ENCODE measurements at places on chromosomes 7 and 10. TPM values are rescaled to one million over a fixed set of nuclear protein-coding genes. Genes with fewer than 3 reads are reported as not detected.

The DPP6 gene
- polyA plus RNA-seq = not detected

The ARHGAP21 gene
- 0.43 TPM for polyA plus RNA-seq

The GIMAP4 gene
- polyA plus RNA-seq = 158 TPM

The MKI67 gene
- not detected for polyA plus RNA-seq

The FAM25C gene
- not detected for polyA plus RNA-seq

The CYP26C1 gene
- polyA plus RNA-seq = 0.12 TPM

- H3K4me1 ChIP-seq = no peaks in the 10 kb centered on the region
- H3K27me3 ChIP-seq = no peaks in the 10 kb centered on the region
- H3K4me3 ChIP-seq = no peak overlapping the region
- DNase-seq = no peak
- no peak overlapping the region for H3K27ac ChIP-seq
These were observed 694.5 kb downstream of the LRMDA start for GRCh38 chr10:76125900-76126299.

DNA sequence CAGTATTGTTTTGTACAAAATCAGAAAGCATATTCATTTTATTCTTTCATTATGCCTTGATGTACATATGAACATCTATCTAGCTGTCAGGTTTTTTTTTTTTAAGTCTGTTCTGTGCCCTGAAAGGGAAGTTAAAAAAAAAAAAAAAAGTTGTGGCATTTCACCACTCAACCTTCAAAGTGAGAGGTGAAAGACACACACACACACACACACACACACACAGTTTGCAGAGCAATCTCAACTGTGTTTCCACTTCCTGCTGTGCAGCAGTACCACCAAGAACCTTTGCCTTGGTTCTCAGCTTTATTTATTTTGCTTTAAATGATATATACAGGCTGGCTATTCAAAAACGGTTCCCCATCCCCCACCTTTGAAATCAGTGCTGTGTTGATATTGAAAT, 955.6 kb downstream of the GATA3 start:
- H3K4me1 ChIP-seq = peaks cover 7% of the 10 kb centered on the region
- peak; percentile 41 for DNase-seq
- no peaks in the 10 kb centered on the region for H3K27me3 ChIP-seq
- no peak overlapping the region for H3K4me3 ChIP-seq

- no peaks in the 10 kb centered on the region for H3K36me3 ChIP-seq
- H3K27me3 ChIP-seq = peaks cover 3% of the 10 kb centered on the region
- H3K4me1 ChIP-seq = no peaks in the 10 kb centered on the region
- no peak overlapping the region for H3K27ac ChIP-seq
- no peak overlapping the region for H3K4me3 ChIP-seq
- no peak for DNase-seq
These were observed 11.0 kb downstream of the MAT1A start for GRCh38 chr10:80278480-80278879.

GRCh38 chr10:99394761-99395386, 35.5 kb downstream of the GOT1 start:
- peaks cover 1% of the 10 kb centered on the region for H3K27me3 ChIP-seq
- H3K36me3 ChIP-seq = no peaks in the 10 kb centered on the region
- peak overlapping the region; percentile 37 for H3K27ac ChIP-seq

DNA sequence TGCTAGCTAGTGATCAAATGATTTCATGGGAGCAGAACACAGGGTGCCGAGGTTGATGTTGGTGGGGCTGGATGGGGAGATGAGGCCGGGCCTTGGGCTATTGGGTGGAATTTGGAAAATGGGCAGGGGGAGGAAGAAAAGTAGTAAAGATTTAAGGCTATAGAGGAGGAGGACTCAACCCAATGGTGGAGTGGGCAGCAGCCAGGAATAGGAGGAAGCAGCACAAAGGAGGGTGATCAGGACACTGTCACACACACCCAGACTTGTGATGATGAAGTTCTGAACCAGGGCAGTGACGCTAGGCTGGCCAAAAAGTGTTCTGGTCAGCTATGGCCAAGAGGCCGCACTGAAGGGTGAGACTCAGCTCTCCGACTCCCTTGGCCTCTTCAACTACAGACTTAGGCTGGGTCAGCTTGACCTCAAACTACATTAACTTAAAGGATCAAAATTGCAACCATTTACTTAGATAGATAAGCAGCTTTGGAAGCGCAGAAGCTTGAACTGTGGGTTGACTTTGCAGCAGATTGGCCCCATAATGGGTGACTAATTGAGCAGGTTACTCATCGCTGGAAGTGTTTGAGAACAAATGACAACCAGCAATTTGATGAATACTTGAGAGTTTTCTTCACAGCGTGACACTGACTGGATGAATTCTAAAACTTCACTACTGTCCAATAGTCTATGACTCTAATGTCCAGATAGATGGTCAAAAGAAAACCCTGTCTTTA, 29.4 kb upstream of the GPR26 start:
- no peak for DNase-seq
- no peak overlapping the region for H3K4me3 ChIP-seq
- no peak overlapping the region for H3K27ac ChIP-seq
- no peaks in the 10 kb centered on the region for H3K4me1 ChIP-seq

GRCh38 chr7:4645246-4645645, 36.8 kb upstream of the FOXK1 start:
- no peaks in the 10 kb centered on the region for H3K36me3 ChIP-seq
- no peak overlapping the region for H3K4me3 ChIP-seq
- peaks cover 18% of the 10 kb centered on the region for H3K27me3 ChIP-seq
- DNase-seq = no peak

- no peaks in the 10 kb centered on the region for H3K27me3 ChIP-seq
- H3K27ac ChIP-seq = peak overlapping the region; percentile 6
- no peaks in the 10 kb centered on the region for H3K4me1 ChIP-seq
- H3K4me3 ChIP-seq = no peak overlapping the region
These were observed 57.5 kb downstream of the KLHDC10 start for GRCh38 chr7:130127821-130128317.

- H3K36me3 ChIP-seq = no peaks in the 10 kb centered on the region
- H3K27ac ChIP-seq = no peak overlapping the region
- H3K4me1 ChIP-seq = no peaks in the 10 kb centered on the region
- no peak overlapping the region for H3K4me3 ChIP-seq
These were observed 1149.5 kb upstream of the POT1 start for GRCh38 chr7:126079151-126079550.

DNA sequence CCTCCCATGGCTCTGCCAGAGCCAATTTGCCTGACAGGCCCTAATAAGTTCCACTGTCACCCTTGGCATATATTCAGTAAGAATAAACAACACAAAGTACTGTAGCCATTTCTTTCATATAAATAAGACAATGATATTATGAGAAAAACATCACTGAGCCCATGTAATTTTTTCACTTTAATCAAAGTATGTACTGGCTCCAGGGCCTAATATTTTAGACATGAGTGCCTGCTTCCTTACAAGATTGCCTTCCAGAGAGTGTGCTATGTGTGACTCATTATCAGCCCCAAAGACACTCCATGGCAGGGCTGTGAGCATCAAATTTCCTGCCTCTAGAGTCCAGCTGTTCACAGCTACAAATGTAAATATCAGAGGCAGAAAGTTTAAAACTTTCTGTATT, 297.6 kb downstream of the LHFPL3 start:
- H3K36me3 ChIP-seq = no peaks in the 10 kb centered on the region
- no peak overlapping the region for H3K4me3 ChIP-seq
- H3K4me1 ChIP-seq = no peaks in the 10 kb centered on the region

GRCh38 chr7:77903597-77903996, 105.0 kb downstream of the PHTF2 start:
- H3K27me3 ChIP-seq = no peaks in the 10 kb centered on the region
- H3K4me1 ChIP-seq = peaks cover 12% of the 10 kb centered on the region
- no peak for DNase-seq
- H3K27ac ChIP-seq = no peak overlapping the region

GRCh38 chr7:155807065-155807671, 5.1 kb downstream of the SHH start:
- H3K4me1 ChIP-seq = no peaks in the 10 kb centered on the region
- peaks cover 20% of the 10 kb centered on the region for H3K27me3 ChIP-seq
- H3K27ac ChIP-seq = no peak overlapping the region
- H3K36me3 ChIP-seq = no peaks in the 10 kb centered on the region
- no peak for DNase-seq

- DNase-seq = no peak
- no peaks in the 10 kb centered on the region for H3K36me3 ChIP-seq
- H3K4me1 ChIP-seq = no peaks in the 10 kb centered on the region
- no peak overlapping the region for H3K27ac ChIP-seq
- no peak overlapping the region for H3K4me3 ChIP-seq
- peaks cover 6% of the 10 kb centered on the region for H3K27me3 ChIP-seq
These were observed 131.9 kb downstream of the KCNMA1 start for GRCh38 chr10:77505431-77506334.

DNA sequence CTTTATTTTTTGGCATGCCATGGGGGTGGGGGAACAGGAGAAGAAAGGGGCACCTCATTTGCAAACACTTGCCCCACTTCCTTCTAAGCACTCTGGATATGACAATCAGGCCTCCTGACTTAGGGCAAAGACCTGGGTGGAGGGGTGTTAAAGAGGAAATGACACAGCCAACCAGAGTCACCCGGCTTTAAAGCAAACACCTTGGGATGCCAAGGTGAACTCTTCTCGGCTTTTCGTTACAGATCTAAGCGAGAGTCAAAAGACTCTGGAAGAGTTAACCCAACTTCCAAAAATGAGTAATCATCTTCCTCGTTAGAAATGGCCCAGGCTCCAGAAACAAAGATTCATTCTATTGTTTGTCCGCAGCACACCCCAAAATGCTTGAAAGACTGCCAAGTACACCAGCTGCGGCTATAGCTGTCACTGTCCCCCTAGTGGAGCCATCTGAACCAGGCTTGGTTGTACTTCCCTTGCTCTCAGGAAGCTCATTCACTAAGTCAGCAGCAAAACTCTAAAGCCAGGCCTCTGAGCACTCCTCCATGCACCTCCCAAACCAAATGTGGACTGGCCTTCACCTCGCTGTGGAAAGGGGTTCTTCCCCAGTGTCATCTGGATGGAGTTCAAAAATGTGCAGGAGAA, 24.8 kb downstream of the FAM53B start:
- peak overlapping the region; percentile 96 for H3K27ac ChIP-seq
- peak; percentile 85 for DNase-seq
- peaks cover 3% of the 10 kb centered on the region for H3K36me3 ChIP-seq
- peak overlapping the region; percentile 56 for H3K4me3 ChIP-seq
- H3K4me1 ChIP-seq = peaks cover 99% of the 10 kb centered on the region

DNA sequence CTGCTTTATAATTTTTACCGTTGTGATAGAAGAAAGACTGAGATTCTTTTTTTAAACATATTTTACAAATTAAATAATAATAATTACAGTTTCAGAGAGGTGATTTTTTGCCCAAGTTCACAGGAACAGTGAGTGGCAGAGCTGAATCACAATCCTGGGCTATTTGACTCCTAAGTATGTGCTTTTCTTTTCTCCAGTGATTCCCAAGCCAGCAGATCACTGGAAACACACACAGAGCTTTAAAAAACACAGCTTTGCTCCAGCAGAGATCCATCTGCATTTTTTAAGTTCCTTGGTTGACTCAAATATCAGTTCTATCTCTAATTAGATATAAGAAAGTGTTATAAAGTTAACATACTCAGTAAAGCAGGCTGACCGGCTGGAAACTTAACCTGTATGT, 69.0 kb downstream of the AHR start:
- no peak overlapping the region for H3K4me3 ChIP-seq
- no peak overlapping the region for H3K27ac ChIP-seq
- DNase-seq = no peak
- H3K27me3 ChIP-seq = no peaks in the 10 kb centered on the region
- no peaks in the 10 kb centered on the region for H3K36me3 ChIP-seq

- no peak overlapping the region for H3K27ac ChIP-seq
- no peak overlapping the region for H3K4me3 ChIP-seq
- DNase-seq = no peak
- H3K36me3 ChIP-seq = no peaks in the 10 kb centered on the region
- H3K4me1 ChIP-seq = no peaks in the 10 kb centered on the region
These were observed 7.5 kb downstream of the FGFR2 start for GRCh38 chr10:121590772-121591171.

DNA sequence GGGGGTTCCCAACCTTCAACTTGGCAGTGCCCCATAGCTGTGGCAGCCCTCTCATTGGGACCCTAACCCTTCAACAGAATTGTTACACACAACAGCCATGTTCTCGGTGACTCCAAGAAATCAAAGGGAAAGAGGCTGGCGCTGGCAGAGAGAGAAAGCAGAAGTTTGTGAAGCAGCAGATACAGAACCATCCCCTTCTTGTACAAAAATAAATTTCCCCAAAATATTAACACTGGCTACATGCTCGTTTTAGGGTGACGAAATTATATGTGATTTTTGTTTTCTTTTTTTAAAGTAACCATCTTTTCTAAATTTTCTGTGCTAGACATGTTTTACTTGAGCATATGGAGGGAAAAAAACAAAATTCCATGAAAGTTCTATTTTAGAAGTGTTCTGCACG, 45.2 kb upstream of the SAMD8 start:
- H3K27me3 ChIP-seq = no peaks in the 10 kb centered on the region
- no peak overlapping the region for H3K4me3 ChIP-seq
- no peak for DNase-seq
- H3K4me1 ChIP-seq = no peaks in the 10 kb centered on the region

GRCh38 chr7:128203710-128204214, 37.3 kb upstream of the LEP start:
- H3K27me3 ChIP-seq = peaks cover 18% of the 10 kb centered on the region
- no peak overlapping the region for H3K4me3 ChIP-seq
- H3K4me1 ChIP-seq = peaks cover 16% of the 10 kb centered on the region
- no peak for DNase-seq

DNA sequence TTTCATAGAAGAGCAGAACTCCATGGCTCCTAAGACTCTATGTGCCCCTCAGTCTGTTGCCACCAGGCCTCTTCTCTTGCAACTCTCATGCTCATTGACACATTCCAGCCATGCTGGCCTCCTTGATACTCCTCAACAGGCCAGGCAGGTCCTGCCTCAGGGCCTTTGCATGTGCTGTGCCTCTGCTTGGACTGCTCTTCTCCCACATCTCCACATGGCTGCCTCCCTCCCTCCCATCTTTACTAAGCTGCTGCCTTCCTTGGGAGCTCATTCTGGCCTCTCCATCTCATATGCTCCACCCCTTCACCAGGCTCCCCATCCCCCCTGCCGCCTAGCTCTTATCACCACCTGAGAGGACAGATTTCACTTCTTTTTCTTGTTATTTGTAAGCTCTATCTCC, 103.8 kb upstream of the GPR26 start:
- H3K36me3 ChIP-seq = no peaks in the 10 kb centered on the region
- H3K27ac ChIP-seq = no peak overlapping the region
- H3K27me3 ChIP-seq = no peaks in the 10 kb centered on the region
- no peak overlapping the region for H3K4me3 ChIP-seq

DNA sequence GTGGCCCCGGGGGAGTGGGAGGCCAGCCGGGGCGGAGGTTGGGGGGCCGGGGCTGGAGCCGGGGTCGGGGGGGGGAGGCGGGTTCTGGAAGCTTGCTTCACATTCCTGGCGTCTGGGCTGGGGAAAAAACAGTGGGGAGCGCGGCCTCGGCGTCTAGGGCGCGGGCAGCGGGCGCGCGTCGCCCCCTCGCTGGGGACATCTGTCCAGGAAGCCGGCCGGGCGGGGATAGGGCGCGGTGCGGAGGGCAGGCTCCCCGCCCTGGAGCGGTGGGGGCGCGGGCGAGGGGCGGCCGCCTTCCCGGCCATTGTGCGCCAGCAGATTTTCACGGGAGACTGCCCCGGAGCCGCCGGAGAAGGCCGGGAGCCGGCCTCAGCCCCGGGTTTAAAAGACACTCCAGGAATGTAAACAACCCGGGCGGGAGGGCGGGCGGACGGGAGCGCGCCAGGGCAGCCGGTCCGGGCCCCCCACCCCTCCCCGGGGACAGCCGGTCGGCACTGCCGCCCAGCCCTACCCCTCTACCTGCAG, 1.4 kb downstream of the ZMIZ1 start:
- peaks cover 41% of the 10 kb centered on the region for H3K4me1 ChIP-seq
- H3K27ac ChIP-seq = no peak overlapping the region
- H3K4me3 ChIP-seq = peak overlapping the region; percentile 98
- DNase-seq = no peak
- H3K27me3 ChIP-seq = peaks cover 8% of the 10 kb centered on the region
- H3K36me3 ChIP-seq = no peaks in the 10 kb centered on the region

GRCh38 chr10:132100091-132100481, 34.3 kb downstream of the JAKMIP3 start:
- H3K4me3 ChIP-seq = no peak overlapping the region
- no peaks in the 10 kb centered on the region for H3K36me3 ChIP-seq
- H3K4me1 ChIP-seq = peaks cover 8% of the 10 kb centered on the region
- H3K27me3 ChIP-seq = peaks cover 5% of the 10 kb centered on the region
- no peak overlapping the region for H3K27ac ChIP-seq
